Activated naive CD4-positive, alpha-beta T cell treated with anti-CD3 and anti-CD28 coated beads for 36 hours (primary cell): ENCODE measurements at places on chromosomes 4 and X.

DNA sequence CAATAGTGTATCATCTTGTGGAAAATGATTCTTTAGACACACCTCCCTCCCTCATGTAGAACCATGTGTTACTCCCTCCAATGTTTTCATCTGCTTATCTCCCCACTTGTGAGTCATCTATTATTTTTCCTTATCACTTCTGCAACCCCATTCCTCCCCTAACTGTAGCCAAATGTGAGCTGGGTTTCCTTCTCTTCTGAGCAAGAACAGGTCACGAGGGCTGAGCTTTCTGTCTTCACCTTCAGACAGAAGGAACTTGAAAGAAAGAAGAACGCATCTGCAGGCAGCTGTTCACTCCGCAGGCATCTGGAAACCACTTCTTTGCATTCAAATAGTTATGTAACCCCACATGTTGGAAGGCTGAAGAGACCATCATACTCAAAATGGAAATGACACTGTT is 1.8 kb downstream of the PPP1R2C start:
- no peak for DNase-seq

DNA sequence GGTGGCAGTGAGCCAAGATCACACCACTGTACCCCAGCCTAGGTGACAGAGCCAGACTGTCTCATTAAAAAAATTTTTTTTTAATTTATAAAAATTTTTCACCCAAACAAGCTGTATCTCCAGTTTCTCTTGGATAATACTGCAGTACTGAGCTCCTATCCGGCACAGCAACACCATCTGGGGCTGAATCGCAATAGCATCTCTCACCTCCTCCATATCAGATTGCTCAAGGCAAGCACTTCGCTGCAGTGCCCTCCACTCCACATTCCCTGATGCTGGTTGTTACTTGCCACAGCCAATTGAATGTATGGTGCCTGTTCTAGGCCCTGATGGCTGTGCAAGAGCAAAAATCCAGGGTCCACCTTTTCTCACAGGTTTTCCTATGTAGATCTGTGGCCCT is 69.3 kb upstream of the FAM241A start:
- DNase-seq, result no peak

DNA sequence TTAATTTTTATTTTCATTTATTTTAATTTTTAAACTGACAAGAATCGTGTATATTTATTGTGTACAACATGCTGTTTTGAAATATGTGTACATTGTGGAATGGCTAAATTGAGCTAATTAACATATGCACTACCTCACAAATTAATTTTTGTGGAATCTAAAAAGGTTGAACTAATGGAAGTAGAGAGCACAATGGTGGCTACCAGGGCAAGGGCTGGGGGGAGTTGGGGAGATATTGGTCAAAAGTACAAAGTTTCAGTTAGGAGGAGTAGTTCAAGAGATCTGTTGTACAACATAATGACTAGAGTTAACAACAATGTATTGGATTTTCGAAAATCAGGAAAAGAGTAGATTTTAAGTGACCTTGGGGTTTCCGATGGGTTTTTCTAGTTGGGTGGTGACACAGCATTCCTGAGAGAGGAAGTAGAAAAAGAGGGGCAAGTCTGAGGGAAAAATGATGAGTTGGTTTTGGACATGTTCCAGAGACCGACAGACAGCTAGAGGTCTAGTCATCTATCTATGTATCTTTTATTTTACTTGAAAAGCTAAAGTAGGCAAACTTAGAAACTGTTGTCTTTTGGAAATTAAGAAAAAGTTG is 23.2 kb downstream of the APOO start:
- no peak for DNase-seq

DNA sequence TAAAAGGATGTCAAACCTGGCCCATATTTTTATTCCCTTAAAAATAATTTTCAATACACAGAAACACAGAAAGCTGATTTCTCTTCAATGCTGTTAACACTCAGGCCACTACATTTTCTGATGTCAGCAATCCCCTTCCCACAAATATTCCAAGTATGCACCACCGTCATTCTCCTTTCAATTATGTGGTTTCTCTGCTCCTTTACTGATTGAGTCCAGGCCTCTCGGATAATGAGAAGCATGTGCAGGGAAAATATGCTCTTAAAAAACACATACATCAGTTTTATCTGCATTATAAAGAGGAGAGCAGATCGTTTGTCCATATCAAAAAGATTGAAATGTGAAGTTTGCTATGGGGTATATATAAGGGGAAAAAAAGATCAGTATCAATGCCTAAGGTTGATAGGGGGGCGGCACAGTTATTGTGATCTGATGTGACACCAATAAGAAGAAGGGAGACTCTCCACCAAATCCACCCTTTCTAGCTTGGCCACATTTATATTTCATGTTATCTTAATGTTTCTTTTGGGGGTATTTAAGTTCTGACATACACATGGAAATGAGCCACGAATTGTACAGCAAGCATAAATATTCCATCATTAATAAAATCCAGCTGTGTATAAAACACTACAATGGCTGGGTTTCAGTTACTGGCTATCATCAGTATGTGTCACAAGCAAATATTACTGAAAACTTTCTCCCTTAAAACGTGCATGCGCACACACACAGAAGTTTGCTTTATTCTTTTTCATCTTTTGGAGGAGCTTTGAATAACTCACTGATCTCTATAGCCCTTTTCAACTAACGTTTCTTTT is 6.4 kb downstream of the AMOT start:
- no peak for DNase-seq

- DNase-seq, result no peak
These were observed 213.1 kb upstream of the PSAPL1 start for GRCh38 chr4:7647600-7648543.

- no peak for DNase-seq
These were observed 103.6 kb downstream of the AREG start for GRCh38 chr4:74548561-74548960.

DNA sequence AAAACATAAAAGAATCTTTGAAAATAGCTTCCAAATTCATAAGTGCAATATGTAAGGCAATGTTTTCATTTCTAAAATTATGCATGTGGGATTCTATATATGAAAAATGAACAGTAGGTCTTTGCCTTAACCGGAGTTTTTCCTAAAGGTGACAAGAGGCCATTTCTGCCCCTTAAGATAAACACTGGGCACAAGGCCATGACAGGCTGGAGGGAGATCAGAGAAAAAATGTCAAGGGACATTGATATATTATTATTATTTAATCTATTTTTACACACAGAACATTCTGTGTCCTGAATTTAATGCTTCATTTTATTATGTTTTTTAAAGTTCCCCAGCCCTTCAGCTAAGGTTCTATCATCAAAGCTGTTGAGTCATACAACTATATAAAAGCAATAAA is 118.8 kb downstream of the CHM start:
- no peak for DNase-seq
